NCI-H1436 treated with DMSO at 0.1 percent for 48 hours (cell line): ENCODE measurements at places on chromosomes 1 and 21.

GRCh38 chr21:41110664-41111063 lies 57.3 kb upstream of the BACE2 start:
- DNase-seq = no peak

DNA sequence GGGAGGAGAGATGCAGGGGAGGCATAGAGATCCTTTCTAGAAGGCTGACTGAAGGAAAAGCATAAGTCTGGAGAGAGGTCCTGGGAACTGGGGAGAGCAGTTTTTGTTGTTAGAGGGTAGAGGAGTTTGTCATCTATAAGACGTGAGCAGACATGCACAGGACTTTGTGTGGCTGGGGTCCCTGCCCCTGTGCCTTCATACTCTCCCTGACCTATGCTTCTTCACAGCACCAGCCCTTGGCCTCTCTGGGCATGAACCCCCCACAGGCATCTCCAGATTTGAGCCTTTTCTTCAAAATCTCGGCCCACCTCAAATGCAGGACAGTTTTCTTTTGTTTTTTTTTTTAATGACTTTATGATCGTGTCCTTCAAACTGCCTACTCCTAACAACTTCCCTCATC lies 79.9 kb downstream of the EVA1C start:
- DNase-seq = no peak

DNA sequence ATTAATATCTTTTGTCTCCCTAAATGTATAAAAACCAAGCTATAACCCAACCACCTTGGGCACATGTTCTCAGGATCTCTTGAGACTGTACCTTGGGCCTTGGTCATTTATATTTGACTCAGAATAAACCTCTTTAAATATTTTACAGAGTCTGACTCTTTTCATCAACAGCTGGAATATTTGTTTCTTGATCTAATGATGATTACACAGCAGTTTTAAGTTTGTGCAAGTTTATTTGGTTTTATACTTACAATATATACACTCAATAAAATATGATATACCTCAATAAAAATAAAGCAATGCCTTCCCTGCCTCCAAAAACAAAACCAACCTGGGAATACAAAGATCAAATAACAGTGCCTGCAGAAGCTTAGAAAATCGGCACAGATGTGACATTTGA lies 22.0 kb downstream of the LEPR start:
- no peak for DNase-seq

GRCh38 chr1:20469406-20470076 lies 16.5 kb downstream of the CAMK2N1 start:
- DNase-seq = no peak

DNA sequence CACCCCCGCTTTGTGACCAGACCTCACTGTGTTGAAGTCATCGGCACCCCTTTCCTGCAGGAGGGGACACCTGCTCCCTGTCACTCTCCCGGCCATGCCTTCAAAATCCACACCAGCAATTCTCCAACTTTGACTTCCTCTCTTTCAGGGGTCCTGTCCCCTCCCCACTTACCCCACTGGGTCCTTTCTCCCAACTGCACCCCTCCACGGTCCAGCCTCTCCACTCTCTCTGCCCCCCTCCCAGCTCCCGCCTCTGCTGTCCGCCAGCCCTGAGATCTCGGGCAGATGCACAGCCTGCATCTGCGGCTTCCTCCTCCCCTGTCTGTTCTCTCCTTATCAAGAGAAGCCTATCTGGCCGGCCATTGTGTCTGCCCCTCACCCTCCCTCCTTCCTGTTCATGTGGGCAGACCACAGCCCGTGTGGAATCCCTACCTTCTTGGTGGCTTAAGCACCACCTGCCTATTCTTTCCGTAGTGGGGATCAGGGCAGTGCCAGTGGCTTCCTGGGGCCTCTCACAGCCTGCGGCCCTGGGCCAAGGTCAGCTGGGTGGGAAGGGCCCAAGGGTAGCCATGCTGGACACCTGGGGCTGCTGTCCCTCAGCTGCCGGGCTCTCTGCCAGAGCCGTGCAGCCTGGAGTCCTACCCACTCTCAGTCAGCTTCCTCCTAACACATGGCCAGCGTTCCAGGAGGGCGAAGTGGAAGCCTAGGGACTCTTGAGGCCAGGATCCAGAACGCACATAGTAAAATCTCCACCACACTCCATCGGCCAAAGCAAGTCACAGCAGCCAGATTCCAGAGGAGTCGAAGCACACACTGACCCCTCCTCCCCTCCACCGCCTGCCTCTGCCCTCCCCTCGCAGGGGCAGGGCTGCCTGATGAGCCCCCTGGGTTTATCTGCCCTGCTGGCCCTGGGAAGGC lies 5.1 kb upstream of the HES4 start:
- no peak for DNase-seq

DNA sequence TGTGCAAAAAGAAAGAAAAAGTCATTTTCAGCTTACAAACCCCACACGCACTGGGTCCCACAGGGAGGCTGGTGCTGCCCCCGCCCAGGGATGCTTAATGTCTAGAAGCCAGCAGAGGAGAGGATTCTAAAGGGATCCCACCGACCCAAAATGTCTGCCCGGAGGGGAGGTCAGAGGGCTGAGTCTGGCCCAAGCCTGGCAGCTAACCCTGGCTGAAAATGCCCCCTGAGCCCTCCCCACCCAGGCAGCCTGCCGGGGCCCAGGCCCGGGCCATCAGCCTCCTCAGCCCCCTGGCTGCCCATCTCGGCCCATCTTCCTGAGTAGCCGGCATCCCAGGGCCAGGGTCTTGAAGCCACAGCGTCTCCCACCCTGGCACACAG lies 33.5 kb downstream of the ACOT7 start:
- no peak for DNase-seq

GRCh38 chr1:77373702-77374101 lies 91.9 kb downstream of the AK5 start:
- no peak for DNase-seq

- DNase-seq = no peak
Measured at GRCh38 chr1:116218922-116219321, 107.7 kb downstream of the MAB21L3 start.

DNA sequence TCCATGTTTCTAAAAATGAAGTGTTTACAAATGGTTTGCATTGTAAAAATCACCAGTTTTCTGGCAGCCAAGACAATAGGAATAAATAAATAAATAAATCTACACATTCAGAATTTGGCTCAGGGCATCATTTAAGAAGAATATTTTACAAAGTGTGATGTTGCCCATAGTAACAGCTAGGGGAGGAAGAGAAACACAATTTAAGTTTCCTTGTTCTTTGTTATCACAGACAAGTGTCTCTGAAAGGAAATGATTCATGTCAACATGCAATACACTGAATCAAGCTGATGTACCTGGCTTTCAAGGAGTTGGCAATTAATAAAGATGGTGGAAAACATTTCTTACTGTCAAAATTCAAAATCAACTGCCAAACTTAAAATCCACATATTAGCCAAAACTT lies 74.7 kb downstream of the LHX8 start:
- no peak for DNase-seq

DNA sequence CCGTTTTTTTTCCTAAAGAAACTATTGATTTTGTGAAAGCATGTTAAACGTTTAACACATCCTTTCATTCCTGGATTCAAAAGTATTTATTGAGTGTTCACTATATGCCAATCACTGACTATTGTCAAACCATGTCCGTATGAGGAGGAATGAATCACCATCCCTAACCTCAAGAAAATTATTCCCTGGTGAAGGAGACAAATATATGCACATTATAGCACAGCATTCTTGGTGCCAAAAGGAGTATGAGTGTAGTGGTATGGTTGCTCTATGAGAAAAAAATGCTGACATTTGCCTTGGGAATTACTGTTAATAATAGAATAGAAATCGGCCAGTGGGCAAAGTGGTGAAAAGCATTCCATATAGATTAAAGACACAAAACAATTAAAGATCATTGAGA lies 1390.1 kb downstream of the MRPL39 start:
- DNase-seq = no peak

GRCh38 chr1:19007491-19008441 lies 51.3 kb upstream of the IFFO2 start:
- no peak for DNase-seq

DNA sequence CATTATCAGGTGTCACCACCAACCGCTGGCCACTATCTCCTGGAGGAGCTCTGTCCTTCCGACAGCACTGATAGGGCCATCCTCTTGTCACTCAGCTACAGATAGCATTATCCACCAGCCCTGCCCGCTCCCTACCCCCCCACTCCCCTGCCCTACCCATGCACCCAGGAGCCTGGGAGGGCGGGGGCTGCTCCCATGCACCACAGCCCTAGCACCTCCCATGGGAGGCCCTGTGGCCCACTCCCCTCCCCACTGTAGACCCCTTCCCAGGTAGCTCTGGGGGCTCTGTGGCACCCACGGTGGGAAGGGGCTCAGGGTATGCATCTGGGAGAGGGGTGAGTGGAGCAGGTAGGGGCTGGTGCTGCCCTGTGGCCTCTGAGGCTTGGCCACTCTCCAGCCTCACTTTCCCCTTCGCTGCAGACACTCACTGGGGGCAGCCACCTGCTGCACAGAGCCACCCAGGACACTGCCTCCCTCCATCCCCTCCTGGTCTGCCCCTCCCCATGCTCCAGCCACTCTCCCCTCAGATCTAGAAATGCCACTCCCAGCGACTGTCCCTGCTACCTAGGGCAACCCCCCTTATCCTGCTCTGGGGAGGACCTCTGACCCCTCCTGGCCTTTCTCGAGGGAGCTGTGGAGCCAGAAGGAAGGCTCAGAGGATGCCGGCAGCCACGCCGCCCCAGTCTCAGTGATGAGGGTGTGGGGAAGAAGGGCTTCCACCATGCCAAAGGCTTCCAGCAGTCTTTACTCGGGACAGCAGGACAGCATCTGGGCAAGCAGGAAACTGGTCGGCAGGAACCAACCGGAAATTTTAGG lies 58.5 kb downstream of the WNT9A start:
- no peak for DNase-seq
